ENCODE measurements at places on chromosomes 1 and 21.

GRCh38 chr1:54277451-54278341, 77.7 kb downstream of the MRPL37 start:
- peak; percentile 50 for DNase-seq

GRCh38 chr21:26123012-26123411, 47.6 kb downstream of the APP start:
- no peak for DNase-seq

GRCh38 chr1:66521721-66522365, 12.1 kb upstream of the SGIP1 start:
- peak; percentile 48 for DNase-seq

- no peak for DNase-seq
Observed at GRCh38 chr1:85322655-85323054, 46.2 kb upstream of the BCL10 start.

- DNase-seq = no peak
Observed at GRCh38 chr1:66282343-66282852, 251.6 kb upstream of the SGIP1 start.

DNA sequence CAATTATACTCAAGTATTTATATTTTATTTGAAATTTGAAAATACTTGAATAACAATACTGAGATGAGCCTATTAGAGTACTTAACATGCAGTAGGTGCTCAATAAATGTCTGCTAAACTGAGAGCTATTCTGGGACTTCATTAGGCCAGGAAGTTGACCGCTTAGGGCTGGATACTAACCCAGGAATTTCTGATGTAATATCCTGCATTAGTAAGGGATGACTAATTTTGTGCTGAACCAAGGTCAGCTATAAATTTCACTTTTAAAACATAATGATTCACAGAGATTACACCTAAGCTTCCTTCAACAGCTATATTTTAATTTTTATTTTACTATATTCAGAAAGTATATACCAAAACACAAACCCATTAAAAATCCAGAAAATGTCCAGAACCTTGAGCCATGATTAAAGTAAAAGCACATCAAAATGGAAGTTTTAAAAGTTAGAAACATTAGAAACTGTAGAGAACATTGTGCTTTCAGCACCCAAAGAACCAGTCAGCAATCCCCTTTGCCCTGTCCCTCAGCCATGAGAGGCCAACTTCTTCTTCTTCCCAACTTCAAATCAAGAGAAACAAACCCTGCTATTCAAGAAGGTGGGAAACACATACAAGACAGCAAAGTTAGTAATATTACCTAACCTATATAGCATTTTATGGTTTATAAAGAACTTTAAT, 35.4 kb downstream of the WNT2B start:
- DNase-seq = peak; percentile 51

DNA sequence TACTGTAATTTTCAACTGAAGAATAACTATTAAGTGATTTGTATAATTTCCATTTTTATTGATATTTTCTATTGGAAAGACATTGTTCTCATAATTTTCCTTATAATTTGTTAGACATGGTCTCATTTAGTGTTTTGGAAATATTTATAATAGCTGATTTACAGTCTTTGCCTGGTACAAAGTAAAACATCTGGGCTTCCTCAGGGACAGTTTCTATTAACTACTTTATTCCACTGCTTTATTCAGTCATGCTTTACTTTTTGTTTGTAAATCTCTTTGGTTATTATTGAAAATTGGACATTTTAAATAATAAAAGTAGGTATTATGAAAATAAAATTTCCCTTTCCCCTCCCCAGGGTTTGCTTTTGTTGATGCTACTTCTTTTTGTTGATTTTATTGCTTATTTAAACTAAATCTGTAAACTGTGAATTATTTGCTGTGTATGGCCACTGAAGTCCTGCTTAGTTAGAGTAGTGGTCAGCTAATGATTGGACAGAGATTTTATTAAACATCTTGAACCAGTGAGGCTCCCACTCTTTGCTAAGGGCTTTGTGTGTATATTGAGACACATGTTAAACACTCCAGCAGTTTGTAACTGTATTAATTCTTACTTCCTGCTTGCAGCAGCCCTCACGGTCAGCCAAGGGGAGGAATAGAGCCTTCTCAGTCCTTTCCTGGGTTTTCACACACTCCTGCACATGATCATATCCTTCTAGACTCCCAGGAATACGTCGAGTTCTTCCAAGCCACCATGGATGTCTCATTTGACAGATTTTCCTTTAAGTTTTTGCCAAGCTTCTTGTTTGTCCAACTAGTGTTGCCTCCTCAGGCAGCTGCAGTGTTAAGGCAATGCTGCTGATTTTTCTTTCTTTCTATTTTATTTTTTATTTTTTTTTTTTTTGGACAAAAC, 994.6 kb upstream of the PRMT6 start:
- DNase-seq = no peak

DNA sequence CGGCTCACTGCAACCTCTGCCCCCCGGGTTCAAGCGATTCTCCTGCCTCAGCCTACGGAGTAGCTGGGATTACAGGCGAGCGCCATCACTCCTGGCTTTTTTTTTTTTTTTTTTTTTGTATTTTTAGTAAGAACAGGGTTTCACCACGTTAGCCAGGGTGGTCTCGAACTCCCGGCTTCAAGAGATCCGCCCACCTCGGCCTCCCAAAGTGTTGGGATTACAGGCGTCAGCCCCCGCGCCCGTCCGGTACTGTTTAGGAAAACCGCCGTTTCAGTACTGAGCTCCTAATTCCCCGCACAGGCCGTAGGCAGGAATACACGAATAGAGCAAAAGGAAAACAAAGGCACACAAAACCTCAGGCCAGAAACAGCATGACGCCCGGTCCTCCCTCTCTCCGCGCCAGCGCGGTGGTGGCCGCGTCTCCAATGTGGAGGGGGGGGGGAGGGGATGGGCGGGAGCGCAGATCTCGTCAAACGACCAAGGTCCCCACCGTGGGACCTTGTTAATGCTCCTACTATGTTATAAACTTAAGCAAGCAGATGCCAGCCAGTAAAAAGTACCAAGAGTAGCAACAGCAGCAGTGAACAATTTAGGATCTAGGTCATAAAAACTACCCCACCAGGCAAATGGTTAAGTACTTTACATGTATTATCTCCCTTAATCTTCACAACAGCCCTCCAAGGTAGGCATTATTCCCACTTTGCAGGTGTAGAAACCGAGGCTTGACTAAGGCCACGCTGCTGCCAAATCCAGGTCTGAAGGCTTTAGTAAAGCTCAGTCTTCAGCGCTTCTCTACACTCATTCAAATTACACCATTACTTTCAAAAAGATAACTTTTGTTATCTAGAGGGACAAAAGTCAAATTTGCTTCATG, 648 bp upstream of the ADAR start:
- peak; percentile 40 for DNase-seq

GRCh38 chr1:37875833-37876232, 16.4 kb upstream of the MTF1 start:
- no peak for DNase-seq

- no peak for DNase-seq
Observed at GRCh38 chr1:69485616-69486015, 82.1 kb upstream of the LRRC7 start.

GRCh38 chr1:213782941-213783672, 204.7 kb upstream of the PROX1 start:
- no peak for DNase-seq

DNA sequence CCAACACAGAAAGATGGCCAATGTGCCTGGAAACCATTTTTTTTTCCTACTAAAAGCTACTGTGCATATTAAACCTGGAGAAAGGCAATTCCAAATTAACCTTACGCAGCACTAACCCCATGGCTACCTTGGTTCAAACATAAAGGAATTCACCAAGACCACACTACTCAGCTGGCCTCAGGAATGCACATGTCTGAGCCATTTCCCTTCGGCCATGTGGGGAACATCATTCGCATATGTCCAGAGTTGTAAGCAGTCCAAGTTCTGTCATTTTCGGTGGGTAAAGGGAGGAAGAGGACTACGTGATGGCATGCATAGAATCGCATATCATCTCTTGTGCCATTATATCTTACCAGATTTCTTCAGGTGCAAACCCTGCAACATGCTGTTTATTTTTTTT, 175.4 kb downstream of the NTMT2 start:
- DNase-seq = peak; percentile 34

GRCh38 chr1:171588230-171588629, 33.8 kb upstream of the MYOCOS start:
- no peak for DNase-seq

DNA sequence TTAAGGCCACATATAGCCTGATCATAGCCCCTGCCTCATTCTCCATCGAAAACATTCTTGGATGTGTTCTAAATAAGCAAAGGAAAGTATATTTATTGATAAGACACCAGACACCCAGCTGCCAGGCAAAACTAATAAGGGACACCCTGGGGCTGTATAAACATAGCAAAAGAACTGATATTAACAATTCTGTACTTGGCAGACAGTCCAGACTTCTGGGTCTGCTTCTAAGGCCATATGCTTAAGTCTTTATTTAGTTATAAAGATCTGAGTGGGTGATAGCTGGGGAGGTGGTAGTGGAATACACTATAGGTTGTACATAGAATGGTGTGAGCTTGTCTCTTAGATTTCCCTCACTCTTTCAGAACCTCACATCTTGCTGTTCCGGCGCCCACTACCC, 3.9 kb downstream of the CKS1B start:
- DNase-seq = no peak

GRCh38 chr1:27403065-27403726, 10.8 kb downstream of the GPR3 start:
- peak; percentile 63 for DNase-seq

DNA sequence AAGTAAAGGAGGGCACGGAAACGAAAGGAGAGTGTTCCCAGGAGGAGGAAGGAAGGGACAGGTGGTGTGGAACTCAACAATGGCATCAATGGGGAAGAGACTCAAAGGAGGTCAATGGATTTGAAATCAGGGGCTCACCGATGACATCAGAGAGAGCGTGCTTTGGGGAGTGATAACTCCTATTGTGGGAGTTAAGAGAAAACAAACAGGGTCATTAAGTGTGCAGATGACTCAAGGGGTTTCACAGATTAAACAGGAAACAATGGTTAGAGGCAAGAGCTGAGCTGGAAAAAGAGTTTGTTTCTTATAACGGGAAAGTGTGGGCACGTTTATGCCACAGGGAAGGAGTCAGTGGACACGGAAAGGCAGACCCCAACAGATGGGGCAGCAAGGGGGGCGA, 629.1 kb downstream of the SMYD3 start:
- DNase-seq = no peak

- DNase-seq = peak; percentile 47
Observed at GRCh38 chr1:208093754-208094719, 150.1 kb downstream of the PLXNA2 start.

- no peak for DNase-seq
Observed at GRCh38 chr1:110535985-110536384, 17.0 kb upstream of the KCNA10 start.

DNA sequence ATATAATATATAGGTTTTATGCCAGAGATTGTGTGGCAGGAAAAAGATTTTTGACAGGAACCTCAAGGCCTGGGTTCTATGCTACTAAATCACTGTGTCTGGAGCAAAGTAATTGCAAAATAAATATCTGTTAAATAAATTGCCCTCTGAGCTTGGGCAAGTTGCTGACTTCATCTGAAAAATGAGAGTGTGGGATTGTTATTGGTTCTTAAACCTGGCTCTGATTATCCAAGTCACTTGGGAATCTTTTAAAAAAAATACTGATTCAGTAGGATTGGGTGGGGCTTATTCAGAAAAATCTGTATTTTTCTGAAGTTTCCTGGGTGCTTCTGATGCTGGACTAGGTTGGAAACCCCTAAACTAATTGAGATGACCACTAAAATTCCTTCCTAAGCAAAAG, 174.1 kb upstream of the SGIP1 start:
- no peak for DNase-seq

- no peak for DNase-seq
Observed at GRCh38 chr1:152801333-152801732, 4.8 kb downstream of the LCE1D start.

DNA sequence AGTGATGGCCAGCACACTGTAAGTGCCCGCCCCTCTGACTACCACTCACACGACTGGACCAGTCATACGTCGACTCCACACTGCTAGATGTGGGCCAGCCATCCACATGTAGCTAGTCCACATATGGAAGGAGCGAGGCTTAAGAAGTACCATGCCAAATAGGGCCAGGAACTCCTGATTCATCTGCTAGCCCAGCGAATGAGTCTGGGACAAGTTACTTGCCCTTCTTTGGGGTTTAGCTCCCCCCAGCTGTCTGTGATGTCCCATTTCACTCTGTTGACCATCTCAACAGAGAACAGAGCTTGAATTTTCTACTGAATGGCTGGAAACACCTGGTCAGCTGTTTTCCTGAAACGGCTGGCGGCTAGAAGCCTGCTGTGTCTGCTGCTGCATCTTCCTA, 5.8 kb downstream of the CSRP1 start:
- DNase-seq = no peak

DNA sequence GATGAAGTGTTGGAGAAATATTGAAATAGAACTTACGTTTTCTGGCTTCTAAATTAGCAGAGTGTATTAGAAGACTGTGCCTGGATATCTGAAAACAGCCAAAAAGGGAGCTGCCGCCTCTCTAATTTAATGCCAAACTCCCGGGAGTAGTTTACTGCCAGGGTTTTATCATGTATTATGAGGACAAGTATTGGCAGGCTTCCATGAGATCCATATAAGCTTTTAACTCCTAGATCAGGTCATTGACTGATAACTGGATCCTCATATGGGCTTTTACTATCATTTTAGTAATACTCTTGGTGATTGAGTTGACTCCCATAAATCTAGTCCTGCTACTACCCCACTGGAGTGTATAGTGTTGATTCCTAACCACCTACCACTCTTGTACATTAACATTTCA, 178.4 kb upstream of the CXADR start:
- DNase-seq = no peak

DNA sequence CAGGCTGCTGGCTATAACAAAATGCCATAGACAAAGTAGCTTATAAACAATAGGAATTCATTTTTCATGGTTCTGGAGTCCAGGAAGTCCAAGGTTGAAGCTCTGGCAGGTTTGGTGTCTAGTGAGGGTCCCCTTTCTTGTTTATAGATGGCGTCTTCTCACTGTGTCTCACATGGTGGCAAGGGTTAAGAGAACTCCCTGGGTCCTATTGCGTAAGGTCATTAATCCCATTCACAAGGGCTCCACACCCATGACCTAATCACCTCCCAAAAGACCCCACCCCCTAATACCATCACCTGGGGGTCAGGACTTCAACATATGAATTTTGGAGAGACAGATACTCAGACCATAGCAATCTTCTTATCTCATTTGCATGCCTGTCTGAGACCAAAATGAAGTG, 108.9 kb upstream of the USP25 start:
- DNase-seq = no peak

- DNase-seq = no peak
Observed at GRCh38 chr1:172145231-172145651, 275.2 kb upstream of the C1orf105 start.

- DNase-seq = peak; percentile 85
Observed at GRCh38 chr21:41932191-41932575, 21.6 kb downstream of the C2CD2 start.

All from hepatic stellate cell (primary cell).